ENCODE measurements at places on chromosomes 6 and 20.
A peak's percentile ranks its signal among the peaks of the same experiment; 100 is the strongest.

DNA sequence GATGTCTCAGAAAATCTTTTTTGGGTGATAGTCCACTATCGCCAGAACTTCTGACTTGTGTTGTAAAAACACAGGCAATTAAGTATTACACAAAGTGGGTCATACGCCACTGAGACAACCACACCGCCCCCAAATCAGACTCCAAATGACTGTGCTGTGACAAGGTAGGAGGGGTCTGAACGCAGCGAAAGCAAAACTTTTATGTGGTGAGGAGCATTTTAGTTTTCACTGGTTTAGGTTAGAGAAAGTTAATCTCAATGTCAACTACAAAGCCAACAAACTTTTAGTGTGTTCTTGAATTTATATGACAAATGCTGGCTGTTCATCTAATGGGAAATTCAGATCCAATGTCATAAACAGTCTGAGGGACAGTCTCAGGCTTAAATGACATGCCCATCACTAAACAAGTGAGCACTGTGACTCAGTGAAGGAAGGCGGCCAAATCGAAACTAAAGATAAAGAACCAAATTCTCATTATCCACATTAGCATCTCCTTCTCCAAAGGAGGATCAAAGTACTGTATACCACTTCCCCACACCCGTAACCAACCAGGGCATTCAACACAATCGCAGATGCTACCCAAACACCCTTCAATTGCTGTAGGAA, 186.7 kb downstream of the GJA10 start:
- no peak for DNase-seq

DNA sequence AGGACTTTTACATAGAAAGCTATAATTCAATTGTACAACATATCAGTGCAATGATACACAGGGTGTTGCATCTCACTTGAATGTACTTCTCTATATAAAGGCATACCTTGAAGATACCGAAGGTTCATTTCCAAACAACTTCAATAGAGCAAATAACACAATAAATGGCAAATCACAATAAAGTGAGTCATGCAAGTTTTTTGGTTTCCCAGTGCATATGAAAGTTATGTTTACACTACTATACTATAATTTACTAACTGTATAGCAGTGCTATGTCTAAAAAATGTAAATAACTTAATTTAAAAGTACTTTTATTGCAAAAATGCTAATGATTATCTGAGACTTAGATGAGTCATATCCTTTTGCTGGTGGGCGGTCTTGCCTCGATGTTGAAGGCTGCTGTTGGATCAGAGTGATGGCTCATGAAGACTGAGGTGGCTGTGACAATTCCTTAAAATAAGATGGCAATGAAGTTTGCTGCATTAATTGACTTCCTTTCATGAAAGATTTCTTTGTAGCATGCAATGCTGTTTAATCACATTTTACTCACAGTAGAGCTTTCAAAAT, 188.8 kb downstream of the TASP1 start:
- DNase-seq = peak; percentile 50

DNA sequence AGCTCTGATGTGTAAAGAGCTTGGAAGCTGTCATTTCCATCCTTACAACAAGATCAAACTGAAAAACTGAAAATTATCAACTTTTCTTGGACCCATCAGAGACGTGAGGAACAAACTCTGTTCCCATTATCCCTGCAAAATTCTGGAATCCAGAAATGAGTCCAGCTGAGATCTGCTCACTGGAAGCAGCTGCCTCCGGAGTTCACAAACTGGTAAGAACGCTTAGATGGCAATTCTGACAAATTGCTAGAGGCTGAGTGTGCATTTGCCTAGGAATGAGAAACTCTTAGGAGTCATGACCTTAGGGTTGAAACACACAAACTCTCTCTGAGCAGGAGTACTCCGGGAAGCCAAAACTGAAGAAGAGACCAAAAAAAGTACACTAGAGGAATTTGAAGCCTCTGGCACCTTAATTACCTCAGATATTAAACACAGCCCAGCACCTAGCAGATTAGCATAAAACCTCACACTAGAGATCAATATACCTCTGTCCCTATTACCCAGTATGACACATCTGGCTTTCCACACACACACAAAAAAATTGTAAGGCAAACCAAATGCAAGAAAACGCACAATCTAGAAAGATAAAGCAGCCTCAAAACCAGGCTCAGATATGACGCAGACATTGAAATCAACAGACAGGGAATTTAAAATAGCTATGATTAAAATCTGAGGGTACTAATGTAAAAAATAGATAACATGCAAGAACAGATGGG, 233.5 kb upstream of the SGK1 start:
- peak; percentile 87 for DNase-seq

GRCh38 chr20:44756956-44757355, 11.3 kb downstream of the KCNK15 start:
- DNase-seq = no peak

DNA sequence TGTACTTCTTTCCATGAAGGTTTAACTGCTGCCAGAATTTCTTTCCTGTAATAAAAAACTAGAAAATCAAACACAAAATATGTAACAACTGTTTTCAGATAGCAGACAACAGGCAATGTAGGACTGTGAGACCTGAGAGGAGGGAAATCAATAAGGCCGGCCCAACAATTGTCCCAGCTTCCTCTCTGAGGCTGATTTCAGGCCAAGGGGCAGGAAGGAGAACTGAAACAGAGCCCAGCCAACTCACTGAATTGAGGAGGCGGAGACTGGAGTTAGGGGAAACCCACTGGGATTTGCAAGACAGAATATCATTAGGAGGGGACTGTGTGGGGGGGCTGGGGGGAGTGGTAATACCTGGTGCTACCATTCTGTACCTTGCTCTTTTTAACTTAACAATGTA, 42.2 kb downstream of the FLRT3 start:
- DNase-seq = no peak

- DNase-seq = no peak
Observed at GRCh38 chr20:25247518-25247955, 348 bp upstream of the PYGB start.

- DNase-seq = no peak
Observed at GRCh38 chr6:167826896-167827582, at the start of gene AFDN. TSS of gene AFDN (plus strand) at chr6:167826911. CDS start at chr6:167827133, 222 bp downstream.

GRCh38 chr6:167575158-167575696, 250.3 kb downstream of the TTLL2 start:
- no peak for DNase-seq

GRCh38 chr6:4935486-4935885, 68.4 kb downstream of the RPP40 start:
- DNase-seq = no peak

DNA sequence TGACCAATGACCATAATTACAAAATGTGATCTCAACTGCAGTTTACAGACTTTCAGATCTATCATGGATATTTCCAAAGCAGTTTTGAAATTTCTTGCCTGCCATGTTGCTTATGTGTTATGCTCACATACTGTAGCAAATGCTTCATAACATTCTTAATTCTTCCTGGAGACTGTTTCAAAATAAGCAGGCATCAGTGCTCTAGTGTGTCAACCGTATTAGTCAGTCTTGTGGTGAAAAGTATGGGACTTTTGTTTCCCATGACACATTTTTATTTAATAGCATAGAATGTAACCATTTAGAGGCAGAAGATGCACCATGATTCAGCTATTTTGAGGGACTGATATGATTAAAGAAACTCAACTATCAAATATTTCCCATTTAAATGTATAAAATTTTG, 1.7 kb downstream of the POPDC3 start:
- peak; percentile 94 for DNase-seq

GRCh38 chr20:11158146-11158545, 484.3 kb upstream of the JAG1 start:
- DNase-seq = no peak

DNA sequence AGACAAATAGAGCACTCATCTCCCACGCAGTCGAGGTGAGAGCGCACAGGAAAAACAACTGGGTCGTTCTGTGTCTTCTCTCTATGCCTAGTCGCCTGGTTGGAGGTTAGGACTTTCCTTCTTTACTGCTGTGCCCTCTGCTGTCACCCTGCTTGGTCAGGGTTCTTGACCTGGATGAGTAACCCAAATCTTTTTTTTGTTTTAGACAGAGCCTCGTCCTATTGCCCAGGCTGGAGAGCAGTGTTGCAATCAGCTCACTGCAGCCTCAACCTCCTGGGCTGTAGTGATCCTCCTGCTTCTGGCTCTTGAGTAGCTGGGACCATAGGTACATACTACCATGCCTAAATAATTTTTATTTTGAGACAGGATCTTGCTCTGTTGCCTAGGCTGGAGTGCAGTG, 24.5 kb downstream of the PRPF6 start:
- DNase-seq = no peak

DNA sequence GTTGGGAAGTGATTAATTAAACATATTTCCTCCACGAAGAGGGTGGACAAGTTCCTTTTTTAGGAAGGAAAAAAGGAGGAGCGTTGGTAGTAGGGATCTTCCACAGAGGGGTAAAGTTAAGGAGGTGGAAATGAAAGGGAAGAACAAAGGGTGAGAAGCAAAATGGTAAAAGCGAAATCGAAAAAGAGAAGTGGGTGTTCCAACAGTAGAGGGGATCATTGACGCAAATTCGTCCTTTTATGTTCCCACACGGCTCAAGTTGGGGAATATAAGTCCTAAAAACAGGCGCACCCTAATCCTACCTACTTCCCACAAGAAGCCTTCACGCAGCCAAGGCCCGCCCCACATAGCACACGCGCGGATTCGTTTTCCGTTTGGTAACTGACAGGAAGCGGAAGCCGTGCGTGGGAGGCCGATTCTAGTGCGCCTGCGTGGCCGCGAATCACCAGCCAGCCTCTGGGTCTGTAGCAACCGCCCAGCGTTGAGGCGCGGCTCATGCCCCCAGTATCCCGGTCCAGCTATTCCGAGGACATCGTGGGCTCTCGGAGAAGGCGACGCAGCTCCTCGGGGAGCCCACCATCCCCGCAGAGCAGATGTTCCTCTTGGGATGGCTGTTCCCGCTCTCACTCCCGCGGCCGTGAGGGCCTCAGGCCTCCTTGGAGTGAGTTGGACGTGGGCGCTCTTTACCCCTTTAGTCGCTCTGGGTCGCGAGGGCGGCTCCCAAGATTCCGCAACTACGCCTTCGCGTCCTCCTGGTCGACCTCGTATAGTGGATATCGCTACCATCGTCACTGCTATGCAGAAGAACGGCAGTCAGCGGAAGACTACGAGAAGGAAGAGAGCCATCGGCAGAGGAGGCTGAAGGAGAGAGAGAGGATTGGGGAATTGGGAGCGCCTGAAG, at the start of gene NKAPL:
Gene NKAPL (plus strand): TSS at position 421 of the 901 bp plus-strand sequence. CDS start 75 bp downstream, at position 496.
- peak; percentile 70 for DNase-seq

DNA sequence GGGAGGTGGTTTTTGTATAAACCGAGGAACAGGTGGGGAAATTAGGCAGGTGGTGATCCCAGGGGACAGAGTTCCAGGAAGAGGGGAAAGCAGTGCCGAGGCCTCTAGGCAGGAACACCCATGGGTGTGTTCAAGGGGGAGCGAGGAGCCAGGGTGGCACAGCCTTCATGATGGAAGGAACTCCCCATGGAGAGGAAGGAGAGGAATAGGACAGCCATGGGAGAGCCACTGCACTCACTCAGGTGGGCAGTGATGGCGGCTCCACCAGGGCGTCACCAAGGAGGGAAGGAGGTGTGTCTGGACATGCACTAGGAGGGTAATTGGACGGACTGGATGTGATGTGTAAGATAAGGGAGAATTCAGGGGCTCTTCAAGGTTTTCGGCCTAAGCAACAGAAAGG, 98.2 kb downstream of the THBS2 start:
- DNase-seq = no peak

DNA sequence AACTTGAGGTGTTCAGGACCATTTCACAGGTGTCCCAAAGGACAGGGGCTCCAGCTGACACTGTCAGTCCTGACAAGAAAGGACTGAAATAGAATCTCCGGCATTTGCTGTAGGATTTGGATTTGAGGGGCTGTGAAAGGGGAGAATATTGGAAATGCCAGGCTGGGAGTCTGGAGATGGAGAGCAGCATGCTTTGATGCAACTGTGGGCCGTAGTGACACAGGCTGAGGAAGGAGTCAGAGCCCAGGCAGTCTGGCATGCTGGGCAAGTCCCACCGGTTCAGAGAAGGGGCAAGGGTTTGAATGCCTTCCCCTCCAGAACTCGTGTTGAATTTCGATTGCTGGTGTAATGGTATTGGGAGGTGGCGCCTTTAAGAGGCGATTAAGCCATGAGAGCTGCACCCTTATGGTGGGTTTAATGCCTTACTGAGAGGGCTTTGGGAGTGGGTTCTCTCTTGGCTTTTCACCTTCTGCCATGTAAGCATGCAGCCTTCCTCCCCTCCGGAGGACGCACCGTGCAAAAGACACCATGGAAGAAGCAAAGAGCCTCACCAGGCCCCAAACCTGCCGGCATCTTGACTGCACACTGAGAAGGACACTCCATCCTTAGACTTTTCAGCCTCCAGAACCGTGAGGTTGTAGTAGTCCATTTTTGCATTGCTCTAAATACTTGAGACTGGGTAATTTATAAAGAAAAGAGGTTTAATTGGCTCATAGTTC, 9.4 kb upstream of the PYGB start:
- DNase-seq = peak; percentile 54
